ENCODE measurements at places on chromosomes 11 and 22. TPM values are rescaled to one million over a fixed set of nuclear protein-coding genes. Genes with fewer than 3 reads are reported as not detected.

SYCE3 gene
- total RNA-seq: not detected

H19 gene
- total RNA-seq: 47.1 TPM

TYR gene
- total RNA-seq: not detected

PRRG4 gene
- 2.2 TPM for total RNA-seq

Data from subcutaneous adipose tissue (tissue), 4 donors.